NCI-H1417 treated with DMSO at 0.1 percent for 48 hours (cell line): ENCODE measurements at places on chromosomes 5 and 9.

DNA sequence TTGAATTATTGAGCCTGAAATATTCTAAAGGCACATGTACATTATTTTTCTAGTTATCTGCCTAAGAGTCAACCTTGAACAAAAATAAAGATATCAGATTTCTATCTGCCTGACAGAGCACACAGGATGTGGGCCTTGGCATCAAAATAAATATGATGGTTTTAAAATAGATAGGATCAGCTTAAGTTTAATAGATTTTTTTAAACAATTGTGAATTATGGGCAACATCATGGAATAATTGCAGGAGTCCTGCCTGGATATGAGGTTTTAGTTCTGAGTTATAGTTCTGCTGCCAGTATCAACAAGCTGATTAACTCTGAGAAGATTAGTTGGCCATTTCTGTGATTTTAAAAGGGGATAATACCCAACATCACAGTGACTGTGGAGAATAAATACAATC is 107.0 kb upstream of the PCA3 start:
- DNase-seq, result no peak

DNA sequence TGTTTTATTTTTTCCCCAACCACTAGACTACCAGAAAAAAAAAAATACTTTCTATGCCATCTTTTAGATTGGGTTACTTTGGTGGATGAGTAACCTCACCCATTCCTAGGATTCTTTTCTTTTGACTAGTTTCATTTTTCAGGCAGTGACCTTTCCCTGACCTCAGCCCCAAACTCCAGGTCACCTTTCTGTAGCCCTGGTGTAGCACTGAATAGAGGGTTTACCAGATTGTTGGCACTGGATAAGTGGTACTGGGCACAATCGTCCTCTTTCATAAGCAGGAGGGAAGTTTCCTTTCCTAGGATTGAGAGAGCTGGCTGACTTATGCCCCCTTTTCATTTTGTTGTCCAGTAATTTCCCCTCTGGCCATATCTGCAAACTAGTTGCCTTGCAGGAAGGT is 169.4 kb upstream of the TMEM161B start:
- no peak for DNase-seq

DNA sequence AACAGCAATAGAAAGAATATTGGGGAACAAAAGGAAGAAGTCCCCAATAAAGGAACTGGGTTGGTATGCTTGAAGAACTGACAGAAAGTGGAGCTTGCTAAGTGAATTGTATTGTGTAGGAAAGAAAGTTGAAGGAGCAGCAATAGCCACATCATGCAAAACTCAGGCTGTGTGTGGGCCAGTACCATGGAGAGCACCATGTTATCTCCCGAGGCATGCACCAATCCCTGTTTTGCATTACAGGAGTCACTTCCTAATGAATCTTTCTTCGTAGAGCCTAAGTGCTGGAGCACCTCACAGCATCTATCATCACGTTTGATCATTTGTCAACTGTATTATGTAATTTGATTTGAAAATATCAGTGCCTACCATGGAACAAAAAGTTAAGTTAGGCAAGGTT is 137.7 kb upstream of the NMUR2 start:
- no peak for DNase-seq

- no peak for DNase-seq
Measured at GRCh38 chr5:181243564-181244343, at the start of gene RACK1. Gene RACK1, minus strand, starts transcription at chr5:181243906. Its CDS starts 106 bp downstream, at chr5:181243800.

GRCh38 chr9:110543631-110544051 is 35.9 kb downstream of the SVEP1 start:
- DNase-seq, result no peak
